ENCODE measurements at places on chromosomes 7 and 10. TPM values are rescaled to one million over a fixed set of nuclear protein-coding genes. Genes with fewer than 3 reads are reported as not detected.

Gene C7orf33
- not detected for total RNA-seq

Gene DNAJC2
- total RNA-seq, result 45.3 TPM

Gene SNX13
- 15.1 TPM for total RNA-seq

Gene NEUROG3
- not detected for total RNA-seq

Gene ANXA8
- 30.3 TPM for total RNA-seq

Gene HOXA6
- 1.5 TPM for total RNA-seq

Gene LRRD1
- not detected for total RNA-seq

Gene LEP
- total RNA-seq, result not detected

Gene SLC16A12
- 0.58 TPM for total RNA-seq

Gene EPHB6
- 0.89 TPM for total RNA-seq

Gene CADPS2
- total RNA-seq, result 0.09 TPM

Gene MSS51
- 0.26 TPM for total RNA-seq

Gene EBLN1
- total RNA-seq, result not detected

Gene GPR37
- total RNA-seq, result 0.64 TPM

Gene ZNF485
- total RNA-seq, result 1.9 TPM

Gene PLAC9
- total RNA-seq, result not detected

Gene SORBS1
- total RNA-seq, result 0.74 TPM

Gene PLEKHS1
- total RNA-seq, result 0.03 TPM

Gene PIK3AP1
- total RNA-seq, result 1.0 TPM

Gene TAS2R4
- total RNA-seq, result not detected

Gene TMEM229A
- not detected for total RNA-seq

Gene TAC1
- total RNA-seq, result not detected

Gene OR2A1
- not detected for total RNA-seq

Gene FAM180A
- total RNA-seq, result not detected

Gene STEAP1B
- total RNA-seq, result not detected

Gene TMEM178B
- 1.5 TPM for total RNA-seq

Gene FAM237B
- total RNA-seq, result not detected

Gene LIPJ
- not detected for total RNA-seq

Gene FAM131B
- total RNA-seq, result 0.65 TPM

Gene CARD11
- total RNA-seq, result 1.5 TPM

Gene HOXA3
- 6.4 TPM for total RNA-seq

Gene CUZD1
- total RNA-seq, result 1.4 TPM

Gene CNPY1
- not detected for total RNA-seq

Gene ASB15
- not detected for total RNA-seq

Gene LRRC18
- total RNA-seq, result not detected
